ENCODE measurements at places on chromosomes 2 and 18.

DNA sequence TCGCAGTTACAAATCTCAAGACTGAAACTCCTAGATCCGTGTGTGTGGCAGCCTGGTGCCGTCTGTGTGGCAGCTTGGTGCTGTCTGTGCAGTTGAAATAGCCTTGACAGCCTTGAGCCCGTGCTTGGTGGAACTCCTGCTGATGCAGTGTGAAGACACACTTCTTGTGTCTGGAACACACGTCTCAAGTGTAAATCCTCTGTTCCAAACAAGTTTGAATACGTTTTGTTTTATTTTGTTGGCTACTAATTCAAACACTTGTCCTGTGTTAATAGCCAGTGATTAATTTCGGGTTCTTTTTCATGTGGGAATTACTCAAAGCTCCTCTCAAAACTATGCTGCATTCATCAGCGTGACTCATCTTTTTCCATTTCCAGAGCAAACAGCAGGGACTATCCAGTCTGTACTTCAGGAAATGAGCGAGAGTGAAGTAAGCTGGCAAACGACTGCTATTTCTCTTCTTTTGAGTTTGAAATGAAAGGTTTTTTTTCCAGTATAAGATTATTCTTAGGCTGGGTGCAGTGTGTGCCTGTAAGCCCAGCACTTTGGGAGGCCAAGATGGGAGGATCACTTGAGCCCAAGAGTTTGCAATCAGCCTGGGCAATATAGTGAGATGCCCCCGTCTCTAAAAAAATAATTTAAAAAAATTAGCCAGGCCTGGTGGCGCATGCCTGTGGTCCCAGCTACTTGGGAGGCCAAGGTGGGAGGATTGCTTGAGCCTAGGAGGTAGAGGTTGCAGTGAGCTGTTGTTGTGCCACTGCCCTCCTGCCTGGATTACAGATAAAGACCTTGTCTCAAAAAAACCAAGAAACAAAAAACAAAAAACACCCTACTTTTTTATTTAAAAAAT is 152.9 kb downstream of the SPP2 start:
- DNase-seq, result no peak

GRCh38 chr2:100268986-100269385 is 53.3 kb downstream of the LONRF2 start:
- no peak for DNase-seq

GRCh38 chr2:217058791-217059755 is 199.2 kb upstream of the TNP1 start:
- no peak for DNase-seq

DNA sequence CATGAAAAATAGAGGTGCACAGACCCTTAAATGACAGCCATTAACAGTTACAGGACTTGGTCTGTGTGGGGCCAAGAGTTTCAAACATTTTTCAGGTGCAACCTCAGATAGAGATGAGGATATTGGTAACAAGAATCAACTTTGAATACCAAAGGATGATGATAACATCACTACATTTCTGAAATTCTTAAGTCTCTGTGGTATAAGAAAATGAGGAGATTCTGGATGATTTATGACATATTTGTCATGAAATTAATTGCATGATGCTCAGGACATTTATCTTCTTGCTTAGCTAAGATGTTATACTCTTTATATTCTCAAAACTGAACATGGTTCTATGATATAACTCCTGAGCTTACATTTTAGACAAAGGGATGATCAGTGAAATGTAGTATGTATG is 471.8 kb upstream of the CWC22 start:
- DNase-seq, result no peak

DNA sequence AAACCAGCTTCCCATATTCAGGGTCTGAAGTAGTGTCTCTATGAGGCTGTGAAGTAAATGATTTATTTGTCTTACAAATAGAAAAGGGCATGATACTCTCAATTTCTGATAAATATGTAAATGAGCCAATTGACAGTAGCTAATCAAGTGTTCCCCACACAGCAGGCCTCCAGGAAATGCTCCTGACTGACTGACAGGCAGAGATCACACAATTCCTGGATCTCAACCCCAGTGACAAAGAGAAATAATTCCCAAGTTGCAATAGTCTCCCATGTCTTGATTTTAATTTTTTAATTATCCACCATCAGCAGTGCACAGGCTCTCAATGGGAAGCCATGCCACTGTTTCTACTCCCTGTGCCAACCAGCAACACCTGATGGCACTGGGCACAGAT is 390.4 kb downstream of the SOX11 start:
- no peak for DNase-seq

- DNase-seq, result no peak
Measured at GRCh38 chr18:59550174-59550516, 147.1 kb downstream of the CCBE1 start.

- no peak for DNase-seq
Measured at GRCh38 chr2:85604568-85605339, 2.3 kb upstream of the TMEM150A start.

DNA sequence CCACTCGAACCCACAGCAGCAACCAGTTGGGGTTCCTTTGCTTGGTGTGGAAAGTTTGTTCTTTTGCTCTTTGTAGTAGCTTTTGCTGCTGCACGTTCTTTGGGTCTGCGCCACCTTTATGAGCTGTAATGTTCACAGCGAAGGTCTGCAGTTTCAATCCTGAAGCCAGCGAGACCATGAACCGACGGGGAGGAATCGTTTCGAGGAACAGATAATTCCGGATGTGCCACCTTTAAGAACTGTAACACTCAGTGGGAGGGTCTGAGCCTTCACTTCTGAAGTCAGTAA is 14.3 kb downstream of the GPR17 start:
- no peak for DNase-seq

DNA sequence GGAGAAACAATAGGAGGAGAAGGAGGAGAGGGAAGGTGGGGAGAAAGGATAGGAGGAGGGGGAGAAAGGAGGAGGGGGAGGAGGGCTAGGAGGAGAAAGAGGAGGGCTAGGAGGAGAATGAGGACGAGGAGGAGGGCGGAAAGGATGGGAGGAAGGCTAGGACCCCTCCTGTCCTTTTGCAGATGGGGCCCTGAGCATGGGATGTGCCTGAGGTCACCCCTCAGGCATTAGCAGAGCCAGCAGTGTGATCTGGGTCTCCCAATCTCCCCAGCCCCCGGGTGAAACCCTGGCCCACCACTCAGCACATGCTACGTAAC is 601 bp upstream of the ANO7 start:
- no peak for DNase-seq

GRCh38 chr2:235505181-235505741 is 11.4 kb downstream of the AGAP1 start:
- no peak for DNase-seq

DNA sequence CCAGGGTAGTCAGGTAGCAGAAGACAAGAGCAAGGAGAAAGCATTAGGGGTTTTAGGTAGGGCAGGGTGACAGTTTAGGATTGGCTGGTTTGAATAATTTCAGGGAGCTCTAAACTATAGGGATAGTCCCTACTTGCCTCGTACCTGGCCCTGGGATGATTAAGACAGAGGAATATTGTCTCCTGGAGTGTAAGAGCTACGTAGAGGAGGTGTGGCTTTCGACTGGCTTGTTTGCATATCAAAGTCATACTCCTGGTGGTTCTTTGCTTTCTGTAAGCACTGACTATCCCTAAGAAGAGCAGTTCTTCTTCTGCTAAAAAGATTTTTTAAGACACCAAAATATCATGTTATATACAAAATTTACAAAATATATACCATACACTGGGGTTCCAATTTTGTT is 1867.4 kb downstream of the SUCLG1 start:
- DNase-seq, result no peak

GRCh38 chr2:161243905-161244304 is 64.3 kb upstream of the PSMD14 start:
- no peak for DNase-seq
